Pulmonary artery endothelial cell (primary cell): ENCODE measurements at places on chromosomes 13 and 19. TPM values are rescaled to one million over a fixed set of nuclear protein-coding genes. Genes with fewer than 3 reads are reported as not detected.

- no peak for DNase-seq
These were observed 64.8 kb downstream of the DHRS12 start for GRCh38 chr13:51739027-51739764.

- no peak for DNase-seq
These were observed 1.1 kb upstream of the FXYD3 start for GRCh38 chr19:35114353-35115176.

- no peak for DNase-seq
These were observed 2.9 kb upstream of the MTUS2 start for GRCh38 chr13:28817204-28817603.

DNA sequence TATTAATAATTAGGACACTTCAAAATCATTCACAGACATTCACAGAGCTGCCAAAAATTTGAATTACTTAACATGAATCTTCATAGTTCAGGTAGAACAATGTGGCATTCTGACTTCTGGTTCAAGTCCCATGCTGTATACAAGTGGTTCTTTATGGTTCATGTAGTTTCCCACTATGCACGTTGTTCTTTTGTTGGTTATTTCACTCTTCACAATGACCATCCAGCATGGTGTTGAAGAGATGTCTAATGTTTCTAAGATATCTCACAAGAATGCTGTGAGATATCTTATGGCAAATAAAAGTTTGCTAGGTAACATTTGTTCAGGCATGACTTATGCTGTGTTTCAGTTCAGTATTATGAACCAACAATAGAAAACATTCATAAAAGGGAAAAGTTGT, 88.2 kb upstream of the SLITRK6 start:
- DNase-seq = no peak

GRCh38 chr13:23666582-23666981, 96.4 kb downstream of the TNFRSF19 start:
- no peak for DNase-seq

DNA sequence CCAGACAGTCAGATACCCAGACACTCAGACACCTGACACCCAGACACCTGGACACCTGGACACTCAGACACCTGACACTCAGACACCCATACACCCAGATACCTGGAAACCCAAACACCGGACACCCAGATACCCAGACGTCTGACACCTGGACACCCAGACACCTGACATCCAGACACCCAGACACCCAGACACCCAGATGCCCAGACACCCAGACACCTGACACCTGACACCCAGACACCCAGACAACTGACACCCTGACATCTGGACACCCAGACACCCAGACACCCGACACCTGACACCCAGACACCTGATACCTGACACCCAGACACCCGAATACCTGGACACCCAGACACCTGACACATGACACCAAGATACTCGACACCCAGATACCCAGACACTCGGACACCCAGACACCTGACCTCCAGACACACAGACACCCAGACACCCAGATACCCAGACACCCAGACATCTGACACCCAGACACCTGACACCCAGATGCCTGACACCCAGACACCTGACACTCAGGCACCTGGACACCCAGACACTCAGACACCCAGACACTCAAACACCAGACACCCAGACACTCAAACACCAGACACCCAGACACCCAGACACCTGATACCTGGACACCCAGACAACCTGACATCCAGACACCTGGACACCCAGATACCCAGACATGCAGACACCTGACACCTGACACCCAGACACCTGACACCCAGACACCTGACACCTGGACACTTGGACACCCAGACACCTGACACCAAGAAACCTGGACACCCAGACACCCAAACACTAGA, 19.1 kb downstream of the C19orf12 start:
- DNase-seq = no peak

GRCh38 chr19:2556221-2557092, 80.5 kb downstream of the GADD45B start:
- DNase-seq = no peak

- DNase-seq = no peak
These were observed 78.5 kb upstream of the MEDAG start for GRCh38 chr13:30827578-30827925.

GRCh38 chr19:19943848-19944582, 43.3 kb downstream of the ZNF93 start:
- no peak for DNase-seq

GRCh38 chr19:29927944-29928625, 14.0 kb upstream of the URI1 start:
- DNase-seq = no peak

GRCh38 chr13:66154354-66154753, 1075.8 kb downstream of the PCDH9 start:
- no peak for DNase-seq

Gene CDX2
- not detected in 2 replicates for total RNA-seq

Gene AXL
- 177 and 238 TPM in 2 replicates for total RNA-seq
